ENCODE measurements at places on chromosomes 12 and 14. TPM values are rescaled to one million over a fixed set of nuclear protein-coding genes. Genes with fewer than 3 reads are reported as not detected.

- DNase-seq: no peak
These were observed 51.2 kb downstream of the SMIM41 start for GRCh38 chr12:52130711-52131110.

Gene KRT86
- total RNA-seq: not detected

GRCh38 chr12:4027412-4027811, 154.2 kb upstream of the PARP11 start:
- DNase-seq: no peak

DNA sequence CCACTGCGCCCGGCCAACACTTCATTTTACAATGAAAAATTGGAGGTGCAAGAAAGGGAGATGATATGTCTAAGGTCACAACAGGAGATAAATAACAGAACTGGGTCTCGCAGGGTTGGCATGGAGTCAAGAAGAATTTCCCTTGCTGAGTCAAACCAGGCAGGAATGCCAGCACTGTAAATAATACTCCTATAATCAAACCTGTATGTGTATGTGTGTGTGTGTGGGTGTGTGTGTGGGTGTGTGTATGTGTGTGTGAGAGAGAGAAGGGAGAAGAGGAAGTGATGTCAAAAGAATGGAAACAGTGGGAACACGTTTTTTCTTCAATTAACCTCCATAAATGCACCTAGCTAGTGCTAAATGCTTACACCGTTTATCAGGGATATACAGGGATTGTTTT, 70.4 kb downstream of the TMEM116 start:
- no peak for DNase-seq

DNA sequence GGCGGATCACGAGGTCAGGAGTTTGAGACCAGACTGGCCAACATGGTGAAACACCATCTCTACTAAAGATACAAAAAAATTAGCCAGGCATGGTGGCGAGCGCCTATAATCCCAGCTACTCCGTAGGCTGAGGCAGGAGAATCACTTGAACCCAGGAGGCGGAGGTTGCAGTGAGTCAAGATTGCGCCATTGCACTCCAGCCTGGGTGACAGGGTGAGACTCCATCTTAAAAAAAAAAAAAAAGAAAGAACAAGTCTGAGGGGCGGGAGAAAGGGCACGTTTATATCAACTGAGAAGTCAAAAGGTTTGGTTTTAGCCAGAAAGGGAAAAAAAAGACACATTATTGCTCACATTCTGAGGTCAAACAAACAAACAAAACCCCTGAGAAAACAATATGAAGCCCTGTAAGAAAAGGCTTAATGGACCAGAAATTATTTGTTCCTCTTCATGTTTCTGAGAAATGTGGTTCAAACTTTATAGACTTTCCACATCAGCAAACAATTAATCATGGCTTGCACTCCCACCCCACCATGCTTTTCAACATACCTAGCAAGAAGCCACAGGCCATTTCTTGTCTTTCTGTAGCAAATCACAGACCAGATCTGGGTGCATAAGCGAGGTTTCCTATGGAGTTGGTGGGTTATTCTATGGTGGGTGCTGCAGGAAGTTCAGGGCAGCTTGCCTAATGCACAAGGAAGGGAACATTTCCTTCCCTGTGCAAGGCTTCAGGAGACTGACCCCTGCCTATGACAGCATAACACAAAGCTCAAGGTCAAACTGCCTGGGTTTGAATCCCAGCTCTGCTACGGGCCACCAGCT, 80.1 kb downstream of the SSPN start:
- no peak for DNase-seq
